ENCODE measurements at places on chromosomes 6 and 20.

DNA sequence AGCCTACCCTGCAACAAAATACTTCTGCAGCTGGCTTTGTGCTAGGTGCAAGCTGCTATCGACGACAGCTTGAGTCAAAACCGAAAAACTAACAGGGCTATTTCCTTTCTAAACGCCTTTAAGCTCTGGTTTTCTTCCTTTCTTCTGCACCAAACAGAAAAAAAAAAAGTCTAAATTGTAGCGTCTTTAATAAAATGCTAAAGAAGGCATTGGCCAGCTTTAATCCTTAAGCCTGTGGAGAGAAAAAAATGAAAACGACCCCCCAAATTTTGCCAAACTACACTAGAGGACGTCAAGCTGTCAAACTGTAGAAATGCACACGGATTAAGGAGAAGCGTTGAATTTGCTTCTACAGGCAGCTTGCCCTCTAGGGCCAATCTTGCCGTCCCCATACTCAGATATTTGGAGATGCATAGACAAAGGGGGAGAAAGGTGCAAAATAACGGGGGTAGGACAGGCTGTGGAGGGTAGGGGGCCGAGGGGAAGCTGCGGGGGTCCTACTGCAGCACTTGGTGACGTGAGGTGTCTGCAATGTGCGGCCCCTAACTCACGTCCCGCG, 1.4 kb upstream of the NRN1 start:
- DNase-seq: no peak

DNA sequence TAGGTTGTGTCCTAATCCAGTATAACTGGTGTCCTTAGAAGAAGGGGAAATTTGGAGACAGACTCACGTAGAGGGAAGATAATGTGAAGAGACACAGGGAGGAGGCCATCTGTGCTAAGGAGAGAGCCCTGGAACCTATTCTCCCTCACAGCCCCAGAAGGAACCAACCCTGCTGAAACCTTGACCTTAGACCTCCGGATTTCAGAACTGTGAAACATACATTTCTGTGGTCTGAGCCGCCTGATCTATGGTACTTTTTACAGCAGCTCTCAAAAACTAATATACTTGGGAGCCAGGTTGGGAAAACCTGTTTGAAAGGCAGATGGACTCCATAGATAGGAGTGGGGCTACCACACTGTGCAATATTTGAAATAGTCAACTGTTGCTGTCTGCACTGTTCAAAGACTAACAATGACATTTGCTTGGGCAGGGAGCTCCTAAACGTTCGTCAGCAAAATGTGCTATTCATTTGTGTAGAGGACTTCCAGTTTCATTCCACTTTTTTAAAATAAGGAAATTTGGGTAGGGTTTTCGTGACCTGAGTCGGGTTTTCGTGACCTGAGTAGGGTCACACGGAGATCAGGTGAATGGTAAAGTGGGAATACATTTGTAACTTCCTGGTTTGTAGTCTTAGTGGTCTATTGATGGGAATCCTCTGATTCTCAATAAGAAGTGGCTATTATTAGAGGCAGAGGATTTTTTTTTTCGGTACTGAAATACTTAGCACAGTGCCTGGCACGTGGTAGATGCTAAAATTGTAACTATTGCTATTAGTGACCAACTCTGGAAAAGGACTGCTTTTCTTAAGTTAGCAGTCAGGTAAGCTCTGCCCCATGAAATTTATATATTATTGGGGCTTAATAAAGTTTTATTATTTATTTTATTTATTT, 11.4 kb downstream of the TAGAP start:
- no peak for DNase-seq

DNA sequence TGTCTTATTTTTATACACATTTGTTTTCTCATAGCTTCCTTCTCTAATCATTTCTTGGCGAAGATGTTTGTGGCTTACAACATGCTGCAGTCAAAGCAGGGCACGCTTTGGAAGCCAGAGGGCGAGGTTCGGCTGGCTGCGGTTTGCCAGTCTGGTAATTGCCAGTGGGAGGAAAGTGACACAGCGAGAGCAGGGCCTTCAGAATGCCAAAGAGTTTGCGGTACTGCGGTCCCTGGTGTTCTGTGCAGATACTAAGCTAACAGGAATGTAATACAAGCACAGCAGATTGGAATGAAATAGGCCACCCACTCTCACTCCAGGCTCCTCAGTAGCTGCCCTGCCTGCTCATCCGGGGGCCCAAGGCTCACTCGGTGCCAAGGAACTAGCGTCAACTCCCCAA, 58.7 kb upstream of the TGM3 start:
- no peak for DNase-seq

DNA sequence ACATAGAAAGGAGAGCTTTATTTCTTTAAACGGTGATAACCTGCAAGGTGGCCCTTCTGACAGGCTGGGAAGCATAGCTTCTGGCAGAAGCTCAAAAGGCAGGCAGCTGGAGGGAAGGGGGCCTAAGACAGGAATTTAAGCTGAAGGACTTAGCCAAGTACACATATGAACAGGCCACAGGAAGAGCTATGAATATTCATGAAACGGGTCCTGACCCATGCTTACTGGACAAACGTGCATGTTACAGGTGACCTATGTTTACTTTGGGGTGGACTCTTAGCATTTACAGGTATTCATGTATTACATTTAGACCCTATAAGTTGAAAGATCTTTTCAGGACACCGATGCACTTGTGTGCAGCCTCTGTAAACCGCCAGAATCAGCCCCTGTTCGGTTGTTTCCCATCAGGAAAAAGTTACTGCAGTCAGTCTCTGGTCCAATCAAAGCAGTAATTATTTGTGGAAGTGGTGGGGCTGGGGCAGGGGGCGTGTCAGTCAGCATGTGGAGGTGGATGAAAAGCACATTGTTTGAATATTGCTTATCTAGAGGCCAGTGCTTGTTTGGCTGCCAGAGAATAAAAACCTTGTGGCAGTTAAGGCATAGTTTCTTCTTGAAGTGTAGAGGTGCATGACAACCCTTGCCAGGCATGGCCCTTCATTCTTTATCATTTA, 2.9 kb upstream of the GZF1 start:
- DNase-seq: no peak

DNA sequence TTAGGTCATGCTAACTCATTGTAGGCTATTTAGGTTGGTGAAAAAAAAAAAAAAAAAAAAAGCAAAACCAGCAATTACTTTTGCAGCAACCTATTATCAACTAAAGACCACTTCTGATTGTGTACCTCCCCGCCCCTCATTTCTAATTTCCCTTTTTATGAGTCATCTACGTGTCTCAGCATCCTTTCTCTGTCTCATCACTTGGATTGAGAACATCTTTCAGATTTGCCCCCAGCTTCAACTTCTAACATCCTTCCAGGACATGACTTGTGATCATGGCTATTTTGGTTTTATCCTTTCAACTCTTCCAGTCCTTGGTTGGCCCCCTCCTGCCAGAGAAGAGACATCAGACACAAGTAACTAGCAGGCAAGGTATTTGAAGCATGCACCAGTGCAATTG, 156.7 kb upstream of the CCN2 start:
- no peak for DNase-seq

- no peak for DNase-seq
Observed at GRCh38 chr6:44561832-44562665, 174.5 kb downstream of the CDC5L start.

DNA sequence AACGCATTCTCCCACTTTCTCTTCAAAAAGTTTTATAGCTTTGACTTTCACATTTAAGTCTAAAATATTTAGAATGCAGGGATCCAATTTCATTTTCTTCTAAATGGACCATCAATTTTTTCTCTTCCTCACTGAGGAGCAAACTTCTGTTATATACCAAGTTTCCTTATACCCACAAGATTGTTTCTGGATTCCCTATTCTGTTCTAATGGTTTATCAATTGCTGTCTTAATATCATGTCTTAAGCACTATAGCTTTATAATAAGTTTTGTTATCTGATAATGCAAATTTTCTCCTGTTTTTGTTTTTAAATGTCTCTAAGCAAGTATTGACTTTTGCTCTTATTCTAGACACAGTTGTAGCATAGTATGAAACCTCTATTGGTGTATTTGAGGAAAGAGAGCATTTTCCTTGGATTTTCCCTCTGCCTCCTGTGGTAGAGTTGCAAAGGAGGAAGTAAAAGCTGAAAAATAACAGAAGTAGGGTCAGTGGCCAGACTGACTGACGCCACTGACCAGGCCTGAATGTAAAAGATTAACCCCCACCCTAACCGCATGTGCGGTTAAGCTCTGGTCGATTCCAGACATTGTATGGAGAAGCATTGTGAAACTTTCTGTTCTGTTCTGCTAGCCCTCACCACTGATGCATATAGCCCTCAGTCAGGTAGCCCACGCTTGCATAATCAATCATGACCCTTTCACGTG, 40.3 kb downstream of the GPX5 start:
- no peak for DNase-seq

GRCh38 chr6:137698636-137699030, 168.4 kb upstream of the TNFAIP3 start:
- no peak for DNase-seq

DNA sequence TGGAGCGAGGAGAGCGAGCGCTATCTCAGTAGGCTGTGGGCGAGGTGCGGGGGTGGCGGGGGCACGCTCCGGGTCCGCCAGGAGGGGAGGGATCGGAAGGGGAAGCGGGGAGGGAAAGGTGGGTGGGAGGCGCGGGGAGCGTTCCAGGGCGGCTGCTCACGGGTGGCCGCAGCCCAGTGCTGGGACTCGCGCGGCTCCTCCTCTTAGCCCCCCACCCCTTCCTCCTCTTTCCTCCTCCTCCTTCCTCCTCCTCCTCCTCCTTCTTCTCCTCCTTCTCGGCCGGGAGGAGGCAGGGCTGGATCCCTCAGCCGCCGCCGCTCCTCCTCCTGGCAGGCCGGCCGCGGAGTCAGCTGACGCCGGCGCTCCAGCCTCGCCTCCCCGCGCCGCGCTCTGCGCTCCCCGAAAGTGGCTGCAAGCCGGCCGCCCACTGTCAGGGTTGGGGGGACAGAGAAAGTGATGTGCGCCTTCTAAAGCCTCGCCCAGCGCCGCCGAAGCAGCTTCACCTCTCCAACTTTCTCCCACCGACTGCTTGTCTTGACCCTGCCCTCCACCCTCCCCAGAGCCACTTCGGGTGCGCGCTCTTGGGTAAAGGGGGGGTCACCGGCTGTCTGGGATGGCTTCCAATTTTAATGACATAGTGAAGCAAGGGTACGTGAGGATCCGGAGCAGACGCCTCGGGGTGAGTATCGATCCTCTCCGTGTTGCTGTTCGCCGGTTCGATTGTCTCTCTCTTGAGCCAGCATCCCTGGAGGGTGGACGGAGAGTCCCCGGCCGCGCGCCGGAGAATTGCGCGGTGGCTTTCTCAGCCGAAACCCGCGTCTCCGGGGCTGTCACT, at the start of gene DOK5:
Gene DOK5 (plus strand): TSS at position 260 of the 835 bp plus-strand sequence. CDS start 354 bp downstream, at position 614.
- no peak for DNase-seq

DNA sequence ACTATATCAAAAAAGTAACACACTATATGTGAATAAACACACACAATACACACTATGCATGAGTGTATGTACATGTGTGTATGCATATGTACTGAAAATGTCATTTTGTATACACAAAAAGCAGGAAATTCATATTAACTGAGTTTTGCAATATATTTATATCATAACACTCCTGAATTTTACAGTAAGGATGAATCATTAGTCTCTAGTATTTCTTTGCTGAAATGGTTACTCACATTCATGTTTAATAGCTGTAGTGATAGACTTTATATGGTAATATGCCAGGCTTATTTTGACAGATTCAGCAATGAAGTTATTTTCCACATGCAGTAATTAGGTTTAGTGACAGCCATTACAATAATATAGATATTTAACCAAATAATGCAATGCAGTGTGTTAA, 1216.2 kb upstream of the CITED2 start:
- DNase-seq: no peak

GRCh38 chr20:60220706-60221105, 262.5 kb downstream of the CDH26 start:
- DNase-seq: no peak

DNA sequence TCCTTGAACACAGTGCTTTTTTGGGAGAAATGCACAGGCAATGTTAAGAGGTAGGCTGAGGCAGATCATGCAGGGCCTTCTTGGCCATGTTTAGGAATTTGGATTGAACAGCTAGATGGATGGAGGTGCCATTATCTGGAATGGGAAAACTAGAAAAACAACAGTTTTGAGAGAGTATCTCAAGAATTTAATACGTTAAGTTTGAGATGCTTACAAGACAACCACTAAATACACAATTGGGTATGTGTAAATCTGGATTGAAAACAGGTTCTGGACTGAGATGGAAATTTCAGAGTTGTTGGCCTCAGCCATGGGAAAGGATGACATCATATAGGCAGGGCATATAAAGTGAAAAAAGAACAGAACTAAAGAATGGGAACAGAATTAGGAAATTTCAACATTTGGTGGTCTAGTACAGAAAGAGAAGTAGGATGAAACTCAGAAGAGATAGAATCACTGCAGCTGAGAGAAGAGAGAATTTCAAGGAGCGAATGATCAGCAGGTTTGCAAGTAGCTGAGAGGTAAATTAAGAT, 37.1 kb downstream of the NCOA7 start:
- DNase-seq: no peak

- no peak for DNase-seq
Observed at GRCh38 chr6:7912024-7912423, 1.4 kb upstream of the TXNDC5 start.

DNA sequence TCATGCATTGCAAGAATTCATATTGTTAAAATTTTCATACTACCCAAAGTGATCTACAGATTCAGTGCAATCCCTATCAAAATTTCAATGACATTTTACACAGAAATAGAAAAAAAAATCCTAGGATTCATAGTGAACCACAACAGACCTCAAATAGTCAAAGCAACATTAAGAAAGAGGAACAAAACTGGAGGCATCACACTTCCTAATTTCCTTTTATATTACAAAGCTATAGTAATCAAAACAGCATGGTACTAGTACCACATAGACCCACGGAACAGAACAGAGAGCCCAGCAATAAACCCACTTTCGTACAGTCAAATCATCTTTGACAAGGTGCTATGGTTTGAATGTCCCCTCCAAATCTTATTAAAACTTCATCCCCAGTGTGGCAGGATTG, 39.7 kb downstream of the NTSR1 start:
- no peak for DNase-seq

DNA sequence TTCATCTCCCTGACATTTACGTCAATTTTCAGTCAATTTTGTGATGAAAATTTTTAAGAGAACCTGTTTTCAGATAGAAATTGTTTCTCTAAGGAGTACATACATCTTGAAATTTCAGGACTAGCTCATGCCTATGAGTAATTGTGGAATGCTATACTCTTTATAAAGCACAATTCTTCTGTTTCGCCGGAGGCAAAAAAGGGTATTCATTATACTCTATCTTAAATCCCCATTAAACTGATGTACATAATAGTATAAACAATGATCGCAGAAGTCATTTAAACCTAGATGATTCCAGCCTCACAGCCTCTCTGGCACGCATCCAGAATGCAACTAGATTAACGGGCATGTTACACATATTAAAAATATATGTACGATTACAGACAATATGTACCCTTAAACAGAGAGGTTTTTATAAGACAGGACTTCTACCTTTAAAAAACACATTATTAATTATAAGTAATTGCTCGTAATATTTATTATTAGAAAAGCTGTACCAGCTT, 62.6 kb downstream of the NRSN1 start:
- no peak for DNase-seq

GRCh38 chr6:124937645-124938044, 24.6 kb upstream of the RNF217 start:
- DNase-seq: no peak

All from GM10248 (cell line).